Omental fat pad (tissue), 4 donors: ENCODE measurements at places on chromosomes 7 and 10.

GRCh38 chr7:1321411-1322239 lies 89.0 kb downstream of the UNCX start:
- DNase-seq: no peak

DNA sequence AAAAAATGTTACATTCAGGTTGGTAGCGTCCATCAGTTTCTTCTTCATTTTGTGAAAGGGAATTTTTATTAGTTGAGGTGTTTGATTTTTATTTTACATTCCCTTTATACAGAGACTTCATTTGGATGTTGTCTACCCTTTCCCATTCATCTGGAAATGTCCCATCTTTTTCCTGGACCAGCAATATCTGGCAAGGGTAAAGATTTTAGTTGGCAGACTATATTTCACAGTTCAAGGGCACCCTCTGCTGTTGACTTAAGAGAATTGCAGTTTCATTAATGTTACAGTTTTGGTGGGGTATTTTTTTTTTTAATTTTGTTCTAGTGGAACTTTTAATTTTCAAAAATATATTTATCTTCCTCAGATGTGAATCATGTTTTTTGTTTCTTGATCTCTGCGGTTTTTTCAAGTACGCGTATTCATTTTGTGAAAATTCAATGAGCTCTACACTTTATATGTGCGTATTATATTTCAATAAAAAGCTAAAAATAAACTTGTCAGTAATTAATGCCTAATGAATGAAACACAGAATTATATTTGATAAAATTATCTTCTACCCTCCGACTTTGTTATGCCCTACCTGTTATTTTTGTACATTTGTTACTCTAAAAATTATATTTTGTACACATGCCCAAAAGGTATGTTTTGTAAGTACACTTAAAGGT lies 97.9 kb upstream of the KLF14 start:
- DNase-seq: no peak

GRCh38 chr10:112624546-112625048 lies 177.6 kb downstream of the VTI1A start:
- DNase-seq: no peak

- DNase-seq: no peak
These were observed 131.5 kb upstream of the ACBD5 start for GRCh38 chr10:27372095-27372494.

- no peak for DNase-seq
These were observed 52.8 kb upstream of the EEPD1 start for GRCh38 chr7:36100226-36100625.

DNA sequence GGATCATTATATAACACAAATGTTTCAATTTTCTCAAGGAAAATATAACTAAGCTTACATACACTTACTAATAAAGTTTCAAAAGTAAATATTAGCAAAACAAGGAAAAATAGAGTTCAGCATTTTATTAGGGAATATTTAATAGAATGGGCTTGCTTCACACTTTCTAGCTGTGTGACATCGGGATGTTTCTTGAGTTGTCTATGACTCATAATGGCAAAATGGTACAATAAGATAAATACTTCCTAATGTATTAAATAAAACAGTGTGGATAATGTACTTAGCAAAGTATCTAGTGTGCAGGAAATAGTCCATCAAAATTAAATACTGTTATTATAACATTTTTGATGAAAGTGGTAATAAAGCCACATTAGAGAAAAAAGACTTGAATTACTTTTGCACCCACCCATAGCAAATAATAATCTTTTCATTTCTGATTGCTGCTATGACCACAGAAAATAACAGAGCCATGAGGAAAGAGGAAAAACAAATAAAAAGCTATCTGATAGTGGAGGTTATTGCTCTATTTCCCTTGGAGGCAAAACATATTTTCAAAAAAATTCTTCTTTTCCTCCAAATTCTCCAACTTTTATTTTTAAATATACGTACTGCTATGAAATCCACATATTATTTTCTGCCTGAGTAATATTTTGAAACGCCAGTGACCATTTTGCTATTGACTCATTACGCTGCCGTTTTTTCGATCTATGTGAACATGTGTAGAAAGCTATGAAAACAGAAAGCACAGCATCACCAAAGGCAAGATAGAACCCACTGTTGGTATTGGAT lies 272.9 kb upstream of the KLF6 start:
- no peak for DNase-seq

DNA sequence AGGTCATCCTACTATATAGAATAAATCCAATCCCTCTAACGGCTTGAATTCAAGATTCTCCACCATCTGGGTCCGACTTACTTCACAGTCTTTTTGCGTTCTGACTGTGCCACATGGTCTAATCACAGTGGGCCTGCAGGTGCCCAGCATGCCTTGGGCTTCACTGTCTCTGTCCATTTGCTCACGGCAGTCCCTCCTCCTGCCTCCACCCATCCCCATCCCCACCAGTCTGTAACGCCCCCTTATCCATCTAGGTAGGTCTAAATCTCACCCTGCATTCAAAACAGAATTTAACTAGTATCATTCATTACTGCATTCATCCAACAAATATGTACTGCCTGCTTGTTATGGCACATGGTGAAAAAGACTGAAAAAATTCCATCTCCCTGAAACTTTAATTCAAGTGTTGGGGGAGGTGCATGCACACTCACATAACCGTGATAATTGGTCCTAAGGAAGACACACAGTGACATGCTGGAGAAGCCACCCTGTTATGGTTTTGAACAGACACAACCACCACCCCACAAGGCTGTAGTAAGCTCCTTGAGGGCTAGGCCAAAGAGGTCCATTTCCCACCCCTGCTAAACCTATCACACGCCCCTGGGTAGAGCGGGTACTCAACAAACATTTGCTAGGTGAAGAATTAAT lies 24.2 kb downstream of the SORBS1 start:
- DNase-seq: no peak

DNA sequence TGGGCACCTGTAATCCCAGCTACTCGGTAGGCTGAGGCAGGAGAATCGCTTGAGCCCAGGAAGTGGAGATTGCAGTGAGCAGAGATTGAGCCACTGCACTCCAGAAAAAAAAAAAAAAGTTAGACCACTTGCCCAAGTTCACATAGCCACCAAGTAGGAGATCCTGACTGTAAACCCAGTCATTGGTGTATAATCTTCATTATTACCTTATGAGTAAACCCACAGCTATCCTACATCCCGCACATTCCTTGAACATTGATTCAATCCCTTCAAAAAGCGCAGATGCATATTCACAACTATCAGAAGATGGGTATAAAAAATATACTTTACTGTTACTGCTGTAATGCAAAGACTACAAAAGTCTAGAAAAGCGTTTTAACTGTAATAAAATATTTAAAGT lies 512.9 kb downstream of the SUGCT start:
- no peak for DNase-seq

GRCh38 chr10:116134322-116134721 lies 138.7 kb downstream of the GFRA1 start:
- DNase-seq: no peak
